ENCODE measurements at places on chromosomes 5 and 9.

GRCh38 chr9:126325821-126326220 is 808 bp upstream of the MVB12B start:
- no peak for DNase-seq

GRCh38 chr5:61969347-61969746 is 336.7 kb upstream of the KIF2A start:
- no peak for DNase-seq

DNA sequence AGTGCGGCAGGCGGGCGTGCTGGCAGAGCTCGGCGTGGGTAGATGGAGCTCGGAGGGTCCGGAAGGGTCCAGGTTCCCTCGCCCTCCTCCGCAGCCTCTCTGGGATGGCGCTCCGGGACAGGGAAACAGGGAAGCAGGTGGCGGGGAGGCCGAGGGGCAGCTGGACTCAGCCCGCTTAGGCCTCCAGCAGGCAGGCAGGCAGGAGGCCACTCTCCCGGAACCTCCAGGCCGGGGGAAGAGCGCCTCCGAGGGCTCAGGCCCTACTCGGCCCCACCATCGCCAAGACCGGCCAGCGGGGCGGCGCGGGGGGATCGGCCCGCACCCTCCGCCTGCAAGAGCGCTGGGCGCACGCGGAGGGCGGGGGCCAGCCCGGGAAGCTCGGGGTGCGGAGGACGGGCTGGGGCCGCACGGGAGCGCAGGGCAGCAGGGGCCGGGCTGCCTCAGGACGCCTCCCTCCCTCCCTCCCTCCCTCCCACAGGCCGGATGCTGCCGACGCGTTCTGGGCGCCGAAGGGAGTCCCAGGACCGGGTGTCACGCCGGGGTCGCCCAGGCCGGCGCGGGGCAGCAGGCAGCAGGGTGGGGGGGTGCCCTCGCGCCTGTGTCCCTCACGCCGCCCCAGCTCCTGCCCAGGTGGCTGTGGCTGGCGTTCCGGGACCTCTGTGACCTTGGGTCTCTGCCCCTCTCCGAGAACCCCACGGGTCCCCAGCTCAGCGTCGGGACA is 977 bp downstream of the MGAT4B start:
- peak; percentile 12 for DNase-seq

- no peak for DNase-seq
These were observed 2.4 kb downstream of the MTAP start for GRCh38 chr9:21804791-21805190.

DNA sequence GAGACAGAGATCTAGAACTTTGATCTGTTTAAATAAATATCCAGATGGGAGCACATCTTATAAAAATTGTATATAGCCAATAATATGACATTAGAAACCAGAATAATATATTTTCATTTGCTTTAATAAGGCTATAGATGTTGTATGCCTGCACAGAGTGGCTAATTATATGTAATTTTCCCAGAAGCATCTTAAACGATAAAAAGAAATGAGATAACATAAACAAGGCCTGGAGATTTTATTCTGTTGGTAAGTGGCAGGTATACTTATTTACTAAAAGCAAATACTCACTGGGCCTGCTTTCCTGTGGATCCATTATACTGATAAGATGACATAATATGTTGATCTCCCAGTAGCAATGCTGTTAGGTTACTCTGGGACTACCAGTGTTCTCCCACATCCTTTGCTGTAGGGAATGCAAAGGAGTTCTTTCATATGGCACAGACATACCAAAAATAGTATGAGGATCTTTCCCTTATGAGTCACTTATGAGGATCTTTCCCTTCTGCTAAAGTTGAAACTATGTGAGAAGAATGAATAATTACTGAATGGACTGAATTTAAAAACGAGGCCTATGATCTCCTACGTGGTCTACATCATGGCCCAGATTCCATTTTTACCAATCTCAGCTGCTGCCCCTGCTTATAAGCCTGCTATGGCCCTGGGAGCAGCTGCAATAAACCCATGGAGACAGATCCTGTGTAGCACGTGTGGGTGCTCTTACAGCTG is 112.1 kb downstream of the NUDT12 start:
- no peak for DNase-seq

DNA sequence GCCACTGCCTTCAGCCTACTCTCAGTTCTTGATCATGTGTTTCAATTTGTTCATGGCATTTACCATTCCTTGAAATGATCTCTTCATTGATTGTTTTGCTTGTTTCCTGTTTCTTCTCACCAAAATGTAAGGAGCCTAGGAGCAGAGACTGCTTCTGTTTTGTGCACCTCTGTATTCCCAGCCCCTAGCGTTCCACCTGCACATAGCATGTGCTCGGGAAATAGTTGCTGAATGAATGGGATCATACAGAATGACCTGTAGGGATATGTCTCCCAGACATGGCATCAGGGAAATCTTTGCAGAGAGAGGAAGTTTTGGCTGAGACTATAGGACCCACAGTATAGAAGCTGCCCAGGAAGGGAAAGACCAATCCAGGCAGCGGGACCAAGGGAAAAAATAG is 6.2 kb upstream of the CERCAM start:
- DNase-seq, result no peak

Data from GDM1 (cell line).